ENCODE measurements at places on chromosomes 11 and 22.

- no peak for DNase-seq
These were observed 15.7 kb upstream of the MTMR3 start for GRCh38 chr22:29867260-29867659.

DNA sequence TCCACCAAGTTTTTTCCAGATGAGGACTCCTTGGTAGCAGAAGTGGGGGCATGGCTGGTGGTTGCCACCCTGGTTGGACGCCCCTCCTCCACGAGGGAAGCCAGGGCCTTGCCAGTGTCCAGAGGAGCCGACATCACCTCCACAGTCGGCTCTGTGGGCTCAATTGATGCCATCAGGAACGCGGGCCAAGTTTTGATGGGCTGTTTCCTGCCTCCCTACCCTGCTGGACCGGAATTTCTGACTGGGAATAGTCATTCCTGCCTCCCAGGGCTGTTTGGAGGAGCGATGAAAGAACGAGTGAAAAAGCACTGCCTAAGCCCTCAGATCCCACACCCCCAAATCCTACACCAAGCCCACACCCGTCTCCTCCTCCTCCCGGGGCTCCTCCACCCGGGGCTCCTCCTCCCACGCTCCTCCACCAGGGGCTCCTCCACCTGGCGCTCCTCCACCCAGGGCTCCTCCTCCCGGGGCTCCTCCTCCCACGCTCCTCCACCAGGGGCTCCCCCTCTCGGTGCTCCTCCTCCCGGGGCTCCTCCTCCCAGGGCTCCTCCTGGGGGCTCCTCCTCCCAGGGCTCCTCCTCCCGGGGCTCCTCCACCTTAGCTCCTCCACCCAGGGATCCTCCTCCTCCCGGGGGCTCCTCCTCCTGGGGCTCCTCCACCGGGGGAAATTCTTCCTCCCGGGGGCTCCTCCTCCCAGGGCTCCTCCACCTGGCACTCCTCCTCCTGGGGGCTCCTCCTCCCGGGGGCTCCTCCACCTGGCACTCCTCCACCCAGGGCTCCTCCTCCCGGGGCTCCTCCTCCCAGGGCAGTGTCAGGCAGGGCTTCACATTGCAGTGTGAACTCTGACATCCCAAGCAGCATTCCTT is 10.0 kb upstream of the PRR5 start:
- no peak for DNase-seq

DNA sequence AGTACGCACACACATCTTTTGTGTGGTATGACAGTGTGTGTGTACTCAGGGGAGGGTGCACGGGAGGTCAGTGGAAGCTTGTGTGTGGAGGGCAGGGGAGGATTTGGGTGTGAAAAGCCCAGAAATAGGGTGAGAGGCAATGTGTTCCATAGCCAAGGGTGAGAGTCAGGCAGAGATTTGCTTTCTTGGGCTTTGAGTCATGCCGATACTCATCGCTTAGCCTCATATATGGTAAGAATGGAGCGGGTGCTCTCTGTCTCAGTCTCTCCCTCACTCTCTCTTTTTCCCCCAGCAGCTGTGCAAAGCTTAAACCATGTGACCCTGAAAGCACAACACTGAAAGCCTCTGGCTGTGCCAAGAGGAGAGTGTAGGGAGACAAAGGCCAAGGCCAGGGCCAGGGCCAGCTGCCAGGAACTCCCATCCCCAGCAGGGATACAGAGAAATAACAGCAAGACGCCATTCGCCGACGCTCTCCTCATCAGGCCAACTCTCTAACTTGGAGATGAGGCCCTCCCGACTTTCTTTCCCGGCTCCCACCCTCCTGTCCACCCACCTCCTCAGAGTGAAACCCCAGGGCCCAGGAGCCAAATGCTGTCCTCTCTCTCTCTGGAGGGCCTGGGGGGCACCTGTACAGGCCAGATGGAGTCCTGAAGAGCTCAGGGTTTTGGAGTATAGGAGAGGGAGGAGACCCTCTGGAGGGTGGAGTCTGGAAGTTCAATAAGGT is 20.3 kb upstream of the MICAL3 start:
- DNase-seq, result no peak

DNA sequence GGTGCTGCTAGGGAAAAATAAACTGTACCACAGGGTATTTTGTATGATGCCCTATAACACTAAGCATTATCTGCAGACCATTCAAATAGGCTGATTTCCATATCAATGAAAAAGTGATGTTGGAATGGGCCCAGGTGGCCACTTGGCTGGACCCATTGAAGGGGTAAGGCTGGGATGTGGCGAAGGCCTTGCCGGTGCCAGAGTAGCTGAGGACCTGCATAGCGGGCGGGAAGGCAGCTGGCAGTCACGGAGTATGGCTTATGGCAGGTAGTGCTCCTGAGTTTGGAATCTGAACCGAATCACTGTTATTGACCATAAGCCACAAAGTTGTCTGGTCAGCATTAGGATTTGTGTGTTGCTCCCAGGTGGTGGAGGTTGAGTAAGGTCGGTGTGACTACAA is 131.0 kb downstream of the MICAL2 start:
- no peak for DNase-seq

All from OCI-M1 (cell line).